NB4 (cell line): ENCODE measurements at places on chromosomes 11 and 22.

- no peak for DNase-seq
Observed at GRCh38 chr11:12723421-12724300, 49.4 kb downstream of the TEAD1 start.

DNA sequence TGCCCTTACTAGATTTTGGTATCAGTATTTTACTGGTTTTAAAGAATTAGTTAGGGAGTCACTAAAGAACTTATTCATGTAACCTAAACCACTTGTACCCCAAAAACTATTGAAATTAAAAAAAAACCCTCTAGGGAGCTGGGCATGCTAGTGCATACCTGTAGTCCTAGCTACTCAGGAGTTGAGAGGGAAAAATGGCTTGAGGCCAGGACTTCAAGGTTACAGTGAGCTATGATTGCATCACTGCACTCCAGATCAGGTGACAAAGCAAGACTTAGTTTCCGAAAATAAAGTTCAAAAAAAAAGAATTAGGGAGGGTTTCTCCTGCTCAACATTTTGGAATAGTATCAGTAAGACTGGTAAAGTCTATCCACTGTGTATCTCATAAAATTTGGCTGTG lies 364.4 kb upstream of the LUZP2 start:
- DNase-seq, result no peak

- DNase-seq, result no peak
Observed at GRCh38 chr11:72081821-72082453, 1.3 kb downstream of the LRRC51 start.

GRCh38 chr22:48760481-48761390 lies 1066.9 kb downstream of the BRD1 start:
- no peak for DNase-seq

GRCh38 chr11:86630229-86630981 lies 42.0 kb downstream of the ME3 start:
- no peak for DNase-seq

DNA sequence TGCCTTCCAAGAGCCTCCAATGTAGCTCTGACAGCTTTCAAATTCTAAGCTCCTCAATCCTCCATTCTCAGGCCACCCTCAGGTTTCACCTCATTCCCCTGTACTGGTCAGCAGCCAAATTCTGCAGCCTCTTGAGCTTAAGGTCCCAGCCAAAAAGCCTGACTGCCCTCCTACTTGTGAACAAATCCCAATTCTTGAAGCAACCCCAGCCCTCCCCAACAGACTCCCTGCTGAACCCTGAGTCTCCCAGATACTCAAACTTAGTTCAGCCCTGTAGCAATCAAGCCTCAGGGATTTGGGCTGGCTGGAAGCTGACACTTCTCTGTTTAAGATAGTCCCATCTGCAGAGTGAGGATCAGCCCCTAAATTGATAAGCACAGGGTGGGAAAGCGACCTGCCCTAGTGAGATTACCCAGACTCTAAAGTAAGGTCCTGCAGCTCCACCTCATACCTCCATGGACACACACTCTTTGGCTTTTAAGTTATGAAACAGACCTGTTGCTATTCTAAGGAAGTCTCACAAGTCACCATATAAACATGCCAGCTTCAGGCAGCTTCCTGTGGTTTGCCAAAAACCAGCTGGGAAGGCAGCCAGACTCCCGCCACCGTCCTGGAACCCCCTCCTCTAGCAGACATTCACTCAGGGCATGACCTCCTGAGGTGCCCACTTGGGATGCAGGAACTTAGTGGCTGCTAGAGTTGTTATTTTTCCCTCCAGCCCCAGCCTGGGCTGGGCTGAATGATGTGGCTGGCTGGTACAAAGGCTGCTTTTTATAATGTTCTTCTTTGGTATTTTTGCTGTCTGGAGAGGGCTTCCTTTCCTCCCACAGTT lies 82.5 kb upstream of the PICALM start:
- peak; percentile 76 for DNase-seq

DNA sequence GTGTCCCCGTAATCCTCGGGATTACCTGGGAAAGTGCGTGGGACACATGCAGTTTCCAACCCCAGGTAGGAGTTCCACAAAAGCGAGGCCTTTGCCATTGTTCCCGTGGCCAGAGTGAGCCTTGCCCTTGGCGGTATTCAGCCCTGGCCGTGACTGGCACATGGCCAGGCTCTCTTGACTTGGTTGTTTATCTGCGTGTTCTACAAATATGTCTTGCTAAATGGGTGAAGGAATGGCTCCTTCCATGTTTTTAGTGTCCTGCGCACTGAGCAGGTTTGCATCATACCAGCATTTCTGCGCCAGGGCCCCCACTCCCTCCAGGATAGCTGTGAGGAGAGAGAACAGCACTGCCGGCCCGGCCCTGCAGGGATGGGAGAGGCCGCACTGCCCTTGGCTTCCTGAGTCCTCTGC lies 20.0 kb downstream of the POLR3H start:
- DNase-seq, result no peak
